IPS DF 6.9 (cell line): ENCODE measurements at places on chromosomes 4 and X.

DNA sequence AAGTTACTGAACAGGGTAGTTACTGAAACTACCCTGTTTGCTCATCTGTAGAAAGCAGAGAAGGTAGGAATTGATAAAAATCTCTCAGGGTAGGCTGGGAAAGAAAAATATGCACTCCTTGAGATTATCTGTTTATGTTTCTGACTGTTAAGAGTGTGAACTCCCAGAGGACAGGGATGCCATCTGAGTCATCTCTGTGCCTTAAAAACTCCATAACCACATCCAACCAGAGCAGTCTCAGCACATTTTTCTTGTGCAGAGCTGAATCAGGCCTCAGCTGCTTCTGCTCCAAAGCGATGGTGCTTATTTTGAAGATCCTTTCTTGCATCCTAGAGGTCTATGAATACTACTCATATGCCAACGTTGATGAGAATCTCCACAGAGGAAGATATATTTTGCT, 9.9 kb downstream of the CENPVL3 start:
- DNase-seq, result no peak

DNA sequence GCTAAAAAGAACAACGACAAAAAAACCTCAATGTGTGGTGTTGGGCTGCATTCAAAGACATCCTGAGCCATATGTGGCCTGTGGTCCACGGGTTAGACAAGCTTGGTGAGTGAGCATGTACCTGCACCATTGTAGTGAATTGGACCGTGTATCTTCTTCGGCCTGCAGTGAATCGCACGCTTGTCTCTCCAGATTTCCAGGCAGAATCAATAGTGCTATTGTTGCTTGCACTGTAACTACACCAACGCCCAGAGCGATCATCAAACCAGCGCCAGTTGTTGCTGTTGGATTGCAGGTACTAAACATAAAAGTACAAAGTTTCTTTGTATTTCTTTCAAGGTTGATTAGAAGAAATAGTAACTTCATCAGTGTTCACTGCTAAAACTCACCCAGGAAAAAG, 101.6 kb downstream of the HUWE1 start:
- no peak for DNase-seq

GRCh38 chr4:16642897-16643296, 255.5 kb downstream of the LDB2 start:
- DNase-seq, result no peak

GRCh38 chrX:140040386-140040785, 75.1 kb upstream of the CXorf66 start:
- no peak for DNase-seq

DNA sequence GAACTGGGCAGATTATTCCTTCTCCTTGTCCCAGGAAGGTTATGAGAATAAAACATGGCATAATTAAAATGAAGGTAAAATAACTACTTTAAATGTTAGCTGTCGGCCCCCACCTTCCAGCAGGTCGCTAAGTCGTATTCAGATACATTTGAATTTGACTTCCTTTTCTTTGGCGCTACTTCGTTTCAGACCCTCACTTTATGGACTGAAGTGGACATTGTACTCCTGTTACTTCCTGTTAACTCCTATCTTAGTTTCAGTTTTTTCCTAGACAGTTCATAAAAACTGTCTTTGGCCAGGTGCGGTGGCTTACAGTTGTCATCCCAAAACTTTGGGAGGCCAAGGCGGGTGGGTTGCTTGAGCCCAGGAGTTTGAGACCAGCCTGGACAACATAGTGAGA, 5.7 kb downstream of the SYAP1 start:
- no peak for DNase-seq

- no peak for DNase-seq
These were observed 412 bp downstream of the SLC10A3 start for GRCh38 chrX:154490021-154490413.
